ENCODE measurements at places on chromosomes 2 and 18.

- no peak for DNase-seq
Measured at GRCh38 chr18:68178921-68179320, 536.0 kb downstream of the TMX3 start.

DNA sequence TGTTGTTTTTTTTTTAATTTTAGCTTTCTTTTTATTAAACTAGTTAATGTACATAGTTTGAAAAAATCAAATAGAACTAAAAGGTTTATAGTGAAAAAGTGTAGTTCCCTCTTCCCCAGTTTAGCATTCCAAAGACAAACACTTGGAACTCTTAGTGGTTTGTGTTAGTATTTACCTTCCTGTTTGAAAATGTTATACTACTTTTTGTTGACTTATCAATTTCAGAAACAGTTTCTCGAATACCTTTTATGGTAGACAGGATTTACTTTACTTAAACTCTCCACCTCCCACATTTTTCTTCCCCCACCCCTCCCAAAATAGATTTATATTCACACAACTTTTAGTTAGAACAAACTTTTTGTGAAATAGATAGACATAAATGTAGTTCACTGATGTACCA, 26.7 kb downstream of the PLEKHA3 start:
- no peak for DNase-seq

DNA sequence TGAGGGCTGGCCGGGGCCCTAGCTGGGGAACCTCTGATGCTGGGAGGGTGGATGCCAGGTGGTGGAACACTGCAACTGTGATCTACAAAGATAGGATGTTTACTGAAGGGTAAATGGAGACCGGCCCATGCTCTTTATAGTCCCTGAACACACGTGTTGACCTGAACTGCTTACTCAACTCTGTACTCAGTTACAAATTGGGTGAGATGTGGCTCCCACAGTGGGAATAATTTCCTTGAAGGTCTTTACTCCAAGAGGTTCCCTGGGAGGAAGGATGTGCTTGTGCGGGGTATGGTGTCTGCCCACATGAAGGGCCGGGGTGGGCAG, 254.1 kb downstream of the PRKCE start:
- DNase-seq, result no peak

DNA sequence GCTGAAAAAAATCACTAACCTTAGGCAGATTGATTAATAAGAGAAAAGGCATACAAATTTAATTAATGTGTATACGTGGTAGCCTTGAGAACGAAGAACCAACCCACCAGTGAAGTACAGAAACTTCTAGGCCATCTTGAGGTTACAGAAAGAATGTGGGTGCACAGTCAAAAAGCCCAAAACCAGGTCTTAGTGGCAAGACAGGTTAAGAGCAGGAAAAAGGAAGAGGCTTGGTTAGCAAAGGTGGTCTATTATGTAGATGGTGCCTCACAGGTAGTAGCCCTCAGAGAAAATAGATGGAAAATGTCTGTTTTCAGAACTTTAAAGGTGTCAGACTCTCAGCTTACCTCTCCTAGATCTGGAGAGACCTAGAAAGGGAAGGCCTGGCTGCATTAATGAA, 22.0 kb upstream of the SLC35G4 start:
- DNase-seq, result no peak

DNA sequence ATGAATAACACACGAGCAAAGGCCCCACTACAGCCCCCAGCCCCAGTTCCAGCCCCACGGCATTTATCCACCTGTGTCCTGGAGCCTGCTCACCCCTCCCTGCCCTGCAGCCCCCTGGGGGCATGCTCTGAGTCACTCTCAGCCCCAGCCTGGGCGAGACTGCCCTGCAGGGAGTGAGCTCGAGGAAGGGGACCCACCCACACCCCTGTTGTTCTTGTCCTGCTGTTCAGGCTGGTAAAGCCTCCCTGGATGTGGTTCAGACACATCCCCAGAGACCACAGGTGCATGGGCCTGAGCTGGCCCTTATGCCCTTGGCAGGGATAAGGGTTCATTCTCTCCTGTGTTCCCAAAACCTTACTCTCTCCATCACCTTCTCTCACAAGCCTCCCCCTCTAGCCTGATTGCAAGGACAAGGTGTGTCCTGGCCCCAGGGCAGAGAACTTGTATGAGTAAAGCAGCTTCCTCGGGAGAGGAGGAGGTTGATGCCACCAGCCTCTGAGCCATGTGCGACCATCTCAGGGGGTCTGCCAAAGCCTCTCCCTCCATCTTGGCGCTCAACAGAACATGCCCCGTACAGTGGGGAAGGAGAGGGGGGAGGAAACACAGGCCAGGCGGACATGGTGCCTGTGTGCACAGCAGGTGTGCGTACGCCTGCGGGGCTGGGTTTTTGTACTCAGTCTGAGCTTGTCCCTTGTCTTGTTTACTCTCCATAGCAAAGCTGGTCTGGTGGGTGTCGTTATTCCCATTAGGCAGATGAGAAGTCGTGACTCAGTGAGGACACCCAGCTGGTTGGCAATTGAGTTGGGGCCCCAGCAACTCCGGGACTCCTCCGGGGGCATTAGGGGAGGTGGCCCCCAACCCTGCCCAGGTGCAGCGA, 64.4 kb downstream of the CIB4 start:
- no peak for DNase-seq

DNA sequence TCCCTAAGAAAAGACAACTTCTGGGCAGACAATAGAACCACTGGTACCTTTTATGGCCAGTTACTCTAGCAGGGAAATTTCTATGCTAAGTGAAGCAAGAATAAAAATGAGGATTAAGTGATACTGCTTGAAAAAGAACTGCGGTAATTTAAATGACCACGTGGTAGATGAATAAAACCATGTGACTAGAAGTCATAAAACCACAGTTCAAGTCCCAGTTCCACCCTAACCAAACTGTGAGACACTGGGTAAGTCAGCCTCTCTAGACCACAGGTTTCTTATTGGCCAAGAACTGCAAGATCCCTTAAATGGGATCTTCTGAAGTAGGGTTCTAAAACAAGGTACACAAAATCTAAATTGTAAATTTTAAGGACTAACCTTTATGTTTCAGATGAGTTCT, 12.7 kb downstream of the TMEM237 start:
- DNase-seq, result no peak

- DNase-seq, result no peak
Measured at GRCh38 chr2:187117483-187117882, 268.5 kb upstream of the ZSWIM2 start.

DNA sequence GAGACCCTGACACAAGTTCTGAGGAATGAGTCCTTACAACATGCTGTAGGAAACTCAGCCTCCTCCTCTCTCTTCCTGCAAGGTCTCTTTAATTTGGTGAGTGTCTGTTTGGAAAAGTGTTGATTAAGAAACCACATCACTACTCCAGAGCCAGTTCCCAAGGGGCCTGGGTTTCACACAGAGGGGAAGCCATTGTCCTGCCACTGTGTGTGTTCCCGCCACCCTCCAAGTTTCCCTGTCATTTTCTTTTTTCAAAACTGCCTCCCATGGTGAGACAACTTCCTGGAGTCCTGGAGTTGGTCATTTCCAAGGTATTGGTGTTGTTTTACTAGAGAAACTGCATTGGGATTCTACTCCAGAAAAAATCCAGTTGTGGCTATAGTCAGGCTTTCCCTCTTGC, 232.0 kb upstream of the PARD3B start:
- DNase-seq, result no peak

DNA sequence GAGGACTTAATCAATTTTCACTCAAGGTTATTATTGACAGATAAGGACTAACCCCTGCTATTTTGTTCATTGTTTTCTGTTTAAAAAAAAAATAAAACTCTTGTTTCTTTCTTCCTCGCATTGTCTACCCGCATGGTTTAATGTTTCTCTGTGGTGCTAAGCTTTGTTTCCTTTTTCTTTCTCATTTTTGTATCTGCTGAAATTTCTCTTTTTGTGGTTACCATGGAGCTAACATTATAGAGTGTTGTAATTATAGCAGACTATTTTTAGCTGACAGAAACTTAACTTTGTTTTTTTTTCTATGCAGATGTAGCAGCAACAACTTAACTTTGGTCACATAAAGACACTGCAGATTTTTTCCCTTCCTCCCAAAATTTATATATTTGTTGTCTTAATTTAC, 43.1 kb upstream of the CHN1 start:
- DNase-seq, result no peak

- no peak for DNase-seq
Measured at GRCh38 chr2:174574657-174575056, 22.9 kb downstream of the WIPF1 start.

GRCh38 chr2:105567996-105568494, 169.2 kb upstream of the FHL2 start:
- DNase-seq, result no peak

GRCh38 chr2:128458505-128458904, 139.8 kb upstream of the HS6ST1 start:
- DNase-seq, result peak; percentile 20

GRCh38 chr2:139876321-139876720, 1096.1 kb upstream of the NXPH2 start:
- DNase-seq, result no peak

- no peak for DNase-seq
Measured at GRCh38 chr18:35864916-35865315, 107.6 kb upstream of the RMP24 start.

DNA sequence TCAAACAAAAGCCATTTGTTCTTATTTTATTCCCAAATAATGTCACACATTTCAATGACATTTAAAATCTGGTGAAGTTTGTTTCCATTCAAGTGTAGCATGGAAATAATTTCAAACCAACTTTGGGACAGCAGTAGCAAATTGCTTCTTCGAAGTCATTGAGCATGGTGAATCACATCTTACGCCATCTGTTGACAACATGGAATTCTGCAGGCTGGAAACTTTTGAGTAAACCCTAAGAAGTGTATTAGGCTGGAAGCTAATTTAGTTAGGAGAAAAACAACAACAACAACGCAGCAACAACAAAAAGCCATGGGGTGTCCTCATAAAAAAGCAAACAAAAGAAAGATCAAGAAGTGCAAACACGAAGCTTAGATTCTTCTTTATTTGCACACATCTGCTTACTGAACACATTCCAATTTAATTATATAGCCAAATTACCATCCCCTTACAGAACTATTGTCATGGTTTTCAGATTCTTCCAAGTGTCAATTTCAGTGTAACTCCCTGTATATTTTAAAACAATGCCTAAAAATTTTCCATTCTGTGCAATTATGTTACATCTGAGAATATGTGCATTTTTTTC, 659.0 kb upstream of the CDH7 start:
- peak; percentile 27 for DNase-seq

All from kidney glomerular epithelial cell (primary cell).